ENCODE measurements at places on chromosomes 16 and 17.
A peak's percentile ranks its signal among the peaks of the same experiment; 100 is the strongest.

GRCh38 chr17:72124438-72124775, 3.6 kb downstream of the SOX9 start:
- no peak for DNase-seq

- DNase-seq = no peak
Observed at GRCh38 chr16:85945424-85945751, 46.4 kb downstream of the IRF8 start.

DNA sequence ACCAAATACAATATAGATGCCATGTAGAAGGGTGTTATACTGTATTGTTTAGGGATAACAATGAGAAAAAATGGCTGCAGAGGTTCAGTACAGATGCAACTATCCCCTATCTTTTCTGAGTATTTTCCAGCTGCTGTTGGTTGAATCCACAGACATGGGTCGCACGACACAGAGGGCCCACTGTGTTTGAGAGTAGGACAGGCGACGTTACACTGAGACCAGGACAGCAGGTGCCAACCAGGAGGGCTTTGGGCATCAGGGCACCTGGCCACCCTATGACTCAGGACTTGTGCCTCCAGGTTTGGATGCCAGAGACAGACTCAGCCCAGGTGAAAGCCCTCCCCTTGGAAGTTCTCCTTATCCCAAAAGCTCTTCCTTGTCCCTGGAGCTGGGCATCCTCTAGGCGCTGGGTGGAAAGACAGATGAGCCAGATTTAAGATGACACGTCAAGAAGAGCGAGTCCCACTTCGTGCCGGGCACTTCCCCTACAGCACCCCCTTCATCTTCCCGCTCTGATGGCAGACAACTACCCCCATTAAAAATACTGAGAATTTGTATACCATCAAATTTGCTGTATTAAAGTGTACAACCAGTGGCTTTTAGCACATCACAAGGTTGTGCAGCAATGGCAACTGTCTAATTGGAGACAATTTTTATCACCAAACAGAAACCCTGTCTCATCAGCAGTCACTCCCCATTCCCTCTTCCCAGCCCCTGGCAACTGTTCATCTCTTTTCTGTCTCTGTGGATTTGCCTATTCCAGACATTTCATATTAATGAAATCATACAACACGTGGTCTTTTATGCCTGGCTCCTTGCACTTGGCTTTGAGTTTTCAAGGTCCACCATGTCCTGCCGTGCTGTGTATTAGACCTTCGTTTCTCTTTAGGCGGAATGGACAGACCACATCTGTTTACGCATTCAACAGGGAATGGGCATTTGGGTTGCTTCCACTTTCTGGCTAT, 30.6 kb downstream of the TNFRSF13B start:
- DNase-seq = no peak

GRCh38 chr17:492022-492413, 139.4 kb upstream of the RPH3AL start:
- no peak for DNase-seq

- DNase-seq = no peak
Observed at GRCh38 chr16:30108059-30108850, 5.1 kb downstream of the GDPD3 start.

- no peak for DNase-seq
Observed at GRCh38 chr16:56349711-56350161, 75.6 kb downstream of the AMFR start.

GRCh38 chr16:64394061-64394460, 727.8 kb downstream of the CDH11 start:
- DNase-seq = no peak

DNA sequence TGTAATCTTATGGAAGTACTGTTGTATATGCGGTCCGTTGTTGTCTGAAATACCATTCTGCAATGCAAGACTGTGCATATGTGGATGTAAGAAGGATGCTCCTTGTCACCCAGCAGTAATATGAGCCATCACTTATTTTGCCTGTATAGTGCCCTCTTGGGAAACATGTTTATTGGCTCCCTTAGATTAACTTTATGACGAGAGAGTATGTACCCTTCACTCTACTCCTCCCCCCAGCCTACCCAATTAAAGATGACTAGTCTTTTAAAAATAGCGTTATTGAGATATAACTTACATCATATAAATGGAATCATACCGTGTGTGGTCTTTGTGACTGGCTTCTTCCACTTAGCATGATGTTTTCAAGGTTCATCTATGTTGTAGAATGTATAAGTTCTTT, 33.6 kb downstream of the FTO start:
- DNase-seq = no peak

DNA sequence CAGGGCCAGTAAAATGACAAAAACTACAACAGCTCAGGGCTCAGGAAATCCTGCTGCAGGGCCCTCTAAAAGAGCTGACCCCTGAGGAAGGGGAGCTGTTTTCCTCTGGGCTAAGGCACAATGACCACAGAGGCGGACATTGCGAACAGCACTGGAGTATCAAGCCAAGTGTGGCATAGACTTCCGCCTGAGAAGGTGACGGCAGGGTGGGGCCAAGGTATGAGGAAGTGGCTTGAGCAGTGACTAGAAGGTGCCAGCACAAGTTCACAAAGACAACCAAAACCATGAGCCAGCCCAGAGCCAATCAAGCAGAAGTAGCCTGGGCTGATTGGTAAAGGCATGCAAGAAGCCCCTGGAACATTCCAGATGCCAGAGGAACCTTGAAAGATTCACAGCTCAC, 13.9 kb downstream of the ERN2 start:
- DNase-seq = peak; percentile 73

GRCh38 chr17:55549140-55549539, 37.9 kb upstream of the SMIM36 start:
- DNase-seq = peak; percentile 29

- no peak for DNase-seq
Observed at GRCh38 chr16:75702242-75702641, 981 bp upstream of the DUXB start.

DNA sequence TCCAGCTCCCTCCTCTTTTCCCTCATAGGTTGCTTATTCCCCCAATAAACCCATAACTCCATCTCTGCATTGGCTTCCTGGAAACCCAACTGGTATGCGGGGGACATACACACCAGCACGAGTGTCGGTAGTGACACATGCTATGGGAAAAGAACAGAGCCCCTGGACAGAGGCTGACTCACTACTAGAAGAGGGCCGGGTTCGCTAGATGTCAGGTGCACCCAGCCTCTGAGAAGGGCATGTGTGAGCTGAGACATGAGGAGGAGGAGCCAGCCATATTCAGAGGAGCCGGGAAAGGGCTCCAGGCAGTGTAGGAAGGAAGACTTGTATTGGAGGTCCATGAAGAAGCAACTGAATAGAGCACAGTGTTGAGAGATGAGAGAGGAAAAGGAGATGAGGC, 241.1 kb downstream of the SOX9 start:
- DNase-seq = no peak

GRCh38 chr17:34601416-34601815, 22.0 kb downstream of the TMEM132E start:
- no peak for DNase-seq

GRCh38 chr17:74972107-74972972, at the start of gene HID1:
Gene HID1, minus strand, starts transcription at chr17:74972759. Its CDS starts 103 bp downstream, at chr17:74972656.
- peak; percentile 6 for DNase-seq

- DNase-seq = no peak
Observed at GRCh38 chr16:4659363-4660353, 33.7 kb upstream of the NUDT16L1 start.

GRCh38 chr16:28179354-28179753, 32.4 kb downstream of the XPO6 start:
- DNase-seq = no peak
